Left lung (tissue), 14 donors: ENCODE measurements at places on chromosomes 1 and 21. TPM values are rescaled to one million over a fixed set of nuclear protein-coding genes. Genes with fewer than 3 reads are reported as not detected.

Gene C8A
- polyA plus RNA-seq: not detected

Gene CCDC24
- 16.6 TPM for polyA plus RNA-seq

Gene HAO2
- 0.11 TPM for polyA plus RNA-seq

Gene PCP4L1
- polyA plus RNA-seq: 1.1 TPM

Gene PFDN2
- polyA plus RNA-seq: 45.8 TPM

Gene C1QB
- polyA plus RNA-seq: 16.9 TPM

Gene GREM2
- polyA plus RNA-seq: 3.6 TPM

Gene ERG
- polyA plus RNA-seq: 36.7 TPM

Gene PRAMEF27
- not detected for polyA plus RNA-seq

GRCh38 chr21:35510957-35511695 is 462.0 kb upstream of the RUNX1 start:
- DNase-seq: no peak

- DNase-seq: no peak
Measured at GRCh38 chr1:244778344-244778743, 57.1 kb upstream of the COX20 start.

- no peak for DNase-seq
Measured at GRCh38 chr1:116457946-116458604, 85.0 kb downstream of the ATP1A1 start.

- no peak for DNase-seq
Measured at GRCh38 chr1:164703463-164703862, 144.5 kb downstream of the PBX1 start.

DNA sequence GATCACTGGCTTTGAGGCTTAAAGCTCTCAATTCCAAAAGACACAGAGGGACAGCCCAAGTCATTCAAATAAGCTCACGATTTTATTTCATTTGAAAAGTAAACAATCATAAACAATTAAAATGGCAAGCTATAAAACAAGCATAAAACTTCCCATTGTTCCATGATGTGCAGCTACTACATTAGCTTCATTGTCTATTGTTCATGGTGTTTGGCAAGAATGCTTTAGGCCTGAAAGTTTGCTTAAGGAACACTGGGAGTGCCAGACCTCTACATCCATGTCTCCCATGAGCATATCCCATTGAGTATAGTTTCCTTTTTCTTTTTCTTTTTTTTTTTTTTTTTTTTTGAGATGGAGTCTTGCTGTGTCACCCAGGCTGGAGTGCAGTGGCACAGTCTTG is 286.1 kb upstream of the ESRRG start:
- no peak for DNase-seq

- no peak for DNase-seq
Measured at GRCh38 chr1:100107696-100108095, 25.0 kb downstream of the SASS6 start.

DNA sequence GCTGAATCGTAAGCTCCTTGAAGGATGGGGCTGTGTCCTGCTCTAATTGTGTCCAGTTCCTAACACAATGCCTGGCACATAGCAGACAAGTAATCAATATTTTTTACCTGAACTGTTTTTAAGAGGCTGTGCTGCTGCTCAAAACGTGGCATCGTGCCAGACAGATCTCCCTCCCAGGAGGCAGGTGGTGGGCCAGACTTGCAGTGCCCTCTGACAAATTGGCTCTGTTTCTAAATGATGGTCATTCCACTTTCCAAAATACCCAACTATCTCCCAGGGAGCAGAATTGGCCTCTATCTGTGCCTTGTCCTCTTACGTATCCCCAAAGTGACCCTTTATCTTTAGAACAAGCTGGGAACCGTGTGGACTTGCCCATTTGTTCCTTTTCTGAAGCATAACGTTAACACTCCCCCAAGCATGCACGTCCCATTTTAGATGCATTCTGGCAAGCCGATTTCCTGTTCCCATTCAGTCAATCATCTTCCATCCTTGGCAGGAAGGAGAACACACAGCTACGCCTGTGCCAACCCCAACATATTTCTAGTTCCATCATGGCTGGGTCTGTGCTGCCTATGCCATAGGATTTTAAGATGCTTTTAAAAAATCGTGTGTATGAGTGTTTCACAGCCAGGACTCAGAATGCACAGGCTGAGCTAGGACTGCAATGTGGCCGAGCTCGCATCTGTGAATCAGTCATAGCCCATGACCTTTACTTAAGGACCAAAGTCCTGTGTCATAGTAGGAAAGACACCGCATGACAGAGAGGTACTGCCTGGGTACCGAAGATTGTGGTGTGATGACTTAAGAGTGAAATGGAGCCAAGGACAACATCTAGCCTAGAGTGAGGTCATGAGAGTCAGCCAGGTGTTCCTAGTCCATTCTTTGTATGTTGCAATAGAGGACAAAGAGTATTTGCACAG is 408.6 kb downstream of the PRDM2 start:
- DNase-seq: no peak

DNA sequence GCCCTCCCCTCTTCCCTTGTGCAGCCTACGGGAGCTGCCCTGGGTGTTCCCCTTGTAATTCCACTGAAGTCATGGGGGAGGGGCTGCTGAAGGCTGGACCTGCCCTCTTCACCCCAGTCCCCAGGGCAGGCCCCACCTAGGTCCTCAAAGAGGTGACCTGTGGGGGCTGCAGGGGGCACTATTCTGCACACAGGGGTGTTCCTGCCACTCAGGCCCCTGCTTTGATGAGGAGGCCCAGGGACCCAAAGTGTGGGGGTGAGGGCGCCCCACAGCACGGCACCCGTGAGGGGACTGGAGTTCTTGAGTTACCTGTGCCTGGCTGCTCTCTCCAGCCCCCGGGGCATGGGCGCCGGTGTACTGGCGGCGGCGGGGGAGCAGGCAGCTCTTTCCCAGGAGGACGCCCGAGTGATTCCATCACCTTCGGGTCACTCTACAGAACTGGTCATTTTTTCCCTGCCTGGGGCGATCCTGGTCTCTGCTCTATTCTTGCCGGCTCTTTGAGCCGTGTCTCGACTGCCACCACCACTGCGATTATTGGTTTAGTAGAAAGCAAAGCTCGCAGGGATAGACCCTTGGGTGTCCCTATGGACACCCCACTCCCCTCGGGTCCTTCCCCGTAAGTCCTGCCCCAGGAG is 6.9 kb upstream of the PRDM16 start:
- DNase-seq: no peak

DNA sequence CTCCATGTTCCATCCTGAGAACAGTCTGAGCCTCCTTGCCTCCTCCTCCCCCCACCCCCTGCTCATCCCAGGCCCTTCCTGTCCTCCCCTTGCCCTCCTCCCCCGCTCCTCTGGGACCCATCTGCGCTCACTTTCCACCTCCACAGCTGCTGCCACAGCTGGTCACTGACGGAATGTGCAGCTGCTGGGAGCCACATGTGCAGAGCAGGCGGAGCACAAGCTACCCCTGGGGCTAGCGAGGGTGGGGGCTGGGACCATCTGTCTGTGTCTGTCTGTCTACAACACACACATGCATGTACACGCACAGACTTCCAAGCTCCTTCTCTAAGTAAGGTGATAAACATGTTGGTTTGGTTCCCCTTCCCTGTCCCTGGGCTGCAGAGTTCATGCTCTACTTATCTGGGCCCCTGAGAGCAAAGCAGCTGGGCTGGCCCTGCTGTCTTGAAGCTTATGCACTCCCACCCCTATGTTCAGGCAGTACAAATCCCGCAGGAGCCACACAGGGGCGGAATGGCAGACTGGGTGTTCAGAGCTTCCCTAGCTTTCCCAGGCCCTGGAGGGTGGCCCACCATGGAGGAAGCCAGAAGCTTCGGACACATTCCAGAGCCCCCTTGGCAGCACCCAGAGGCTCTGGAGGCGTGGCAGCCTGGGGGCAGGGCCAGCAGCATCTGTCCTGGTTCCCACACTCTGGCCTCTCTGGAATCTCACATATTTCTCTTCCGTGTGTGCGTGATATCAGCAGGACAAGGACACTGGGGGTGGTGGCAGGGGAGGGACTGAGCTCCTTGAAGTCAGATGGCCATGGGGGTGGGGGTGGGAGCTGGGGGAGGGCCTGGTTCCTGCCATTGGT is 7.0 kb upstream of the HEYL start:
- no peak for DNase-seq

DNA sequence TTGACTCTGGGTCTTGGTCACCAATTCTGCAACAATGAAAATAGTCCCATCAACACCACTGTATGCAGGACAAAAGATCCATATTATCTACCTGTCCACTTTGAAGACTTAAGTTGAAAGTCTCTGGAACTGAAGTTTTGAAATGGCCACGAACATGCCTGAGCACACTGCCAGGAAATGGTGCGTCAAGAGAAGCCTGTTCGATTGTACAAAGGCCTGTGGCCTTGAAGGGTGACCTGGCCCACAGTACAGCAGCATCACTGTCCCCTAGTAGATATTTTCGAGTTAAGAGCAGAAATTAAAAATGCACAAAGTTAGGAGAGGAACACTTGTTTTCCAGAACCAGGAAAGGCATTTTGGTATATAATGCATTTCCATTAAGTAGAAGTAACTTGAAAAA is 78.5 kb downstream of the BACH1 start:
- DNase-seq: no peak

DNA sequence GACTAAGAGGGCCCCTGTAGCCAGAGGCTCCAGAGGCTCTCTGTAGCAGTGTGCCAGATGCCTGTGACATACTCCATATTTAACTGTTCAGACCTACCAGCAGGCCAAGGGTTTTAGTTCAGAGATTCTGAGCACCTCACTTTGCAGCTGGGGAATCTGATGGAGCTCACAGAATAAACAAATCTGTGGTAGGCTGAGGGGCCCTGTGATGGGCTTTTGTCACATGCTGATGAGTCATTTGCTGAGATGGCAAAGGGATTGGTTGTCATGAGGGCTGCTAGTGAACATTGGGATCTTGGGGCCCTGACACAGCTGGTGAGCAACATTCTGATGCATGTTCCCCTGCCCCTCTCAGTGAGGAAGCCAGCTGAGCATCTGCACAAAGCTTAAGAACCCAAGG is 482.2 kb downstream of the CAMTA1 start:
- DNase-seq: no peak

DNA sequence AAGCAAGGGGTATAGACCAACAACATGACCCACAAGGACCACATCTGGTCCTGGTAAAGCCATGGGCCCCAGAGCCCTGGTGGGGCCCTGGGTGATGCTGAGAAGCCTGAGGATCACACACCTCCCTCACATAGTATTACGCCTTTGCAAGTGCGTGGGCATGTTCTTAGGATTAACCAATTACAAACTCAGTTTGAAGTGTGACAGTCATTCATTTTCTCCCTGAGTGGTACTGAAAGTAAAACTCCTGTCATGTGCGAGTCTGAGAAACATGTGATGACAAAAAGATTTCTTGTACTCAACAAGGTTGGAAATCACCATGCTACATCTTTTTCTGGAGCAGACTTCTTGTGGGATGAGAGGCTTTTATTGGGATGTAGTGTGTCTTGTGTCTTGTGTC is 315.3 kb upstream of the DUSP10 start:
- no peak for DNase-seq

DNA sequence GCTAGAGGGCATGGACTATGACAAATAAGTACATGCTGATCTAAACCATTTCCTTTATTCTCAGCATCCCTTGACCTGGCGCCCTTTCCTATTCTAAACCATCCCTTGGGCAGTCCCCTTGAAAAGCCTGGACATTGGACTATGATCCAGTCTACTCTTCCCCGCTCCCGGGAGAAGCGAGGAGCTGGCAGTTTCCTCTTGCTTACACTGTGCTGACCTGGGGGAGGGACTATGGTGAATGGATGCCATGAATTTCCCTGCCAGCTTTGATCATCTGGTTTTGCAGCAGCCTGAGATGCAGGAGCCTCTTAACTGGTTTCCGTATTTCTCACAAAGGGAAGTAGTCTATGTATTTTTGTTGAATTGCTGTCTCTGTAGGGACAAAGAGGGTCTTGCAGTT is 121.7 kb downstream of the KIF26B start:
- no peak for DNase-seq

GRCh38 chr21:31786164-31786920 is 54.4 kb upstream of the SCAF4 start:
- DNase-seq: no peak

DNA sequence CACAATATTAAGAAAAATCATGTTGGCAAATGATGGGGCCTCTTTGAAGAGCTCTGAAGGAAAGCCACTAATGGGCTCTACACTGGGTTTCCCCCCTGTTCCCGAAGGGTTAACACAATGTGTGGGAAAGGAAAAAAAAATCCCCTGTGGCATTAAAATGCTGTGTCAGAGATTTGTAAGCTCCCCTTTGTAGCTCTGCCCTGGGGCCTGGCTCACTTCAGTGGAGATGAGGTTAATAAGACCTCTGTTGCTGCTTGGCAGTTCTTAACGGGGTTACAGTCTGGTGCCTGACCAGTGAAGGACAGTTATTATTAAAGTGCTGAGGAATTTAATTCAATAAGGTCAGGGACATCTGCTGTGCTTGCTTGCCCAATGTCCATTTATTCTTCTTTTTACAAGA is 129.7 kb upstream of the UBE2U start:
- no peak for DNase-seq

DNA sequence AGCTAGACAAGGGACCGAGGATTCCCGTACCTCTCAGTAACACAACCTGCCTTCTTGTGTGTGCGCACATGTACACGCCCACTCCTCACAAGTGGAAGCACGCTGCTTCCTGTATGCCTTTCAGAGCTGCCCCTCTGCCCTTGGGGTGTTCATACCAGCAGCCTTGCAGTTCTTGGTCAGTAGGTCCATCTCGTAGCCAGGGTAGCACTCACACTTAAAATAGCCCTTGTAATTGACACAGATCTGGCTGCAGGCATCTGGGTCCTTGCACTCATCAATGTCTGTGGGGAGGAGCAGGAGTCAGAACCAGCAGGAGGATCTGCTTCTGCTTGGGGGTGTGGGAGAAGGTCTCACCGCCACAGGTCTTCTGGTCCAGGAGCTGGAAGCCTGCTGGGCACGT is 32.6 kb upstream of the MAGOH start:
- DNase-seq: no peak

- DNase-seq: no peak
Measured at GRCh38 chr1:167633258-167633944, 3.4 kb downstream of the RCSD1 start.
